Right kidney (tissue), 9 donors: ENCODE measurements at places on chromosomes 2 and 18.

- no peak for DNase-seq
Observed at GRCh38 chr2:187774551-187775071, 220.4 kb upstream of the TFPI start.

DNA sequence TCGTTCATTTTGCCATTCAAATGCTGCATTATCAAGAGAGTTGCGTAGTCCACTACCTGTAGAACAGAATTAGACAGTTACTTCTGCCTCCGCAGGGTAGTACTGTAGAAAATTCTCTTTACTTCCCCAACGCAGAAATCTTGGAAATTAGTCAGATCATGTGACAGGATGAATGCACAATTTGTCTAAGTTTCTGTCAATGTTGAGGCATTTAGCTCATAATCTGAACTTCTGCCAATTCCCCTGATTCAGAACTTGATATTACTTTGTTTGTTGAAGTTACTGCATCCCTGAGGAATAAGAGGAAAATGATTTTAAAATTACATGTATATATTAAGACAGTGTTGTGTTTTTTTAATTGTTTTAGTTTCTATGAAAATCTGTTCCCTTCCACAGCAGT is 83.4 kb downstream of the TTC27 start:
- no peak for DNase-seq

GRCh38 chr18:23230686-23231085 is 95.4 kb downstream of the CABLES1 start:
- no peak for DNase-seq

- no peak for DNase-seq
Observed at GRCh38 chr2:14256890-14257289, 375.6 kb upstream of the LRATD1 start.

DNA sequence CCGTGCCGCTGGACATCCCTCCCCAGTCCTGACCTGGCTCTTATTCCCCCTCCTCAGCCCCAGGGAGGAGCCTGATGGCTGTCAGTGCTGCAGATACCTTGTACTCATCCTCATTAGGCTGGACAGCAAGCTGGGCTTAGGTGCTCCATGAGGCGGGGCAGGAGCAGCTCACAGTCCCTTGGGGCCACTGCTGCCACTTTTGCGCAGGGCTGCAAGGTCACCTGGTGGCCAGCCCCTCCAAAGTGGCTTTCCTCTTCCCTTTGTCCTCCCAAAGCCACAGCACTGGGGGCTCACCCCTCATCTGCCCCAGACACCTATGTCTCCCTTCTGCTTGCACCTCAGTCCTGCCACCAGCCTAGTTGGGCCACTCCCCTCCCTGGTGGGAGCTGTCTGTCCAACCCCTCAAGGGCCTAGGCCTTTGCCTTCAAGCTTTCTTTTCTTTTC is 60.8 kb downstream of the FAM168B start:
- no peak for DNase-seq

DNA sequence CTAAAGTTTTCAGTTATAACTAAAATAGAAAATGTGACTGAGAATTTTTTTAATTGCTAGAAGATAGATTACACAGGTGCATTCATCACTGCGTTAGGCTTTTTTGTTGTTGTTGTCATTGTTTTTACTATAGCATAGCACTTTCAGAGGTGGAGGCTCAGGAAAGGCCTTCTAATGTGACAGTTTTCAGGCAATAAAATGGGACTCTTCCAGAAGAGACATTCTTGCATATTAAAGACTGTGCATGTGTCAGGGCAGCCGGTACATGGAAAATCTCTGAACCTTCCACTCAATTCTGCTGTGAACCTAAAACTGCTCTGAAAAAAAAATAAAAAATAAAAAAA is 175.2 kb downstream of the METTL4 start:
- DNase-seq = no peak

DNA sequence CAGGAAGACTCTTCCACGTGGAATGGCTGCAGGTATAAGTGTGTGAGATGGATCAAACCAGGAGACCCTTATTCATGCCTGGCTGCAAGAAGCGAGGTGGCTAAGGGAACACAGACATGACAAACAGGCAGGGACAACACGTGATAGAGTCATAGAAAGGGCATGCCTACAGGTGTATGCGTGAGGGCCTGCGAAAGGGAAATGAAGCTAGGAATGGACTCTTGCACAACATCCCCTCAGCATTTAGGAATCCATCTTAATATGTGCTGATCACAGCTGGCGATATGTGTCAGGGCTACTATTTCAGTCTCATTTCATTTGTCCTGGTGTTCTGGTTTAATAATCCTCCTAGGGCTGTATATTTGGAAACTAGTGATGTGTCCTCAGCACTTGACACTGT is 291.2 kb downstream of the MYT1L start:
- DNase-seq = no peak

GRCh38 chr2:31931916-31932315 is 78.9 kb downstream of the MEMO1 start:
- DNase-seq = no peak

DNA sequence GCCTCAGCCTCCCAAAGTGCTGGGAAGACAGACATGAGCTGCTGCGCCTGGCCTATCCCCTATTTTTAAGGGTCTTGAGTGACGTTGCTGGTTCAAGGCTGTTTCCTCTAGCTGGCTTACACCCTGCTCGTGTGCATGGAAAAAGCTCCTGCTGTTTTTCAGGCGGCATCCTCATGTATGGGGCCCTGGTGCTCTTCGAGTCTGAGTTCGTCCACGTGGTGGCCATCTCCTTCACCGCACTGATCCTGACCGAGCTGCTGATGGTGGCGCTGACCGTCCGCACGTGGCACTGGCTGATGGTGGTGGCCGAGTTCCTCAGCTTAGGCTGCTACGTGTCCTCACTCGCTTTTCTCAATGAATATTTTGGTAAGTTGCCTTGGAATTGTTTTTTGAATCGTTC is 22.0 kb upstream of the NFATC1 start:
- DNase-seq = no peak
